ENCODE measurements at places on chromosomes 2 and 18.

DNA sequence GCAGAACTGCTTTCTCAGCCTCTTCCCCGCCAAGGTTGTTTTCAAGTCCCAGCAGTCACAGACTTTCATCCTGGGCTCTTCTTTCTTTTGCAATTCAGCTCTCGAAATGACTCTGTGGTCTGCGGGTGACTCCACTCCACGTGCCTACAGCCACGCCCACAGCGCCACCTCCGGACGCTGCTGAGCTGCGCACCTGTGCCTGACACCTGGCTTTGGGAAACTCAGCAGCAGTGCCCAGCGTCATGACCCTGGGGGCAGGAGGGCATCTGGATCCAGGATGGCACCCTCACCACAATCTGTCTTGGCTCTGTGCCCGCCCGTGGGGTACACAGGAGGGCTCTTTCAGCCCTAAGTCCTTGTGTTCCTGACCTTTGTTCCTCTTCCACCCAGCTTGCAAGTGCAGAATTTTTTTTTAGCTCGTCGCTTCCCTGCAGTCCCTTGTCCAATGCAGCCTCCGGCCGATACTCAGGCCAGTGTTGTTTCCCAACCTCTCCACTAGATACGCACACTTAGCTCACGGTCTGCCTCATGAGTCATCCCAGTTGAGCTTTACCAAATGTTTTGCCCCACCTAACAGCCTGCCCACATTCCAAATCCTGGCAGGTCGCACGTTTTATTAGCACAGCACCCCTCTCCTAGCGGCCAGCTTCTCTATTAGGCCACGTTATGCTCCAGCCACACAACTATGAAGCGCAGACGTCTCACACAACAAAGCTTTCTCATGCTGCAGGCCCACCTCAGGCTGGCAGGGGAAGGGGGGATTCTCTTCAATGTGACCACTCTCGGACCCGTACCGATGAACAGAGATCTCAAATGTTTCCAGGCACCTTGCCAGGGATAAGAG lies 6.5 kb upstream of the CAPN10 start:
- DNase-seq: no peak

- no peak for DNase-seq
These were observed 7.9 kb upstream of the NABP1 start for GRCh38 chr2:191670076-191670475.

- no peak for DNase-seq
These were observed 28.1 kb upstream of the TMEM177 start for GRCh38 chr2:119650846-119651370.

DNA sequence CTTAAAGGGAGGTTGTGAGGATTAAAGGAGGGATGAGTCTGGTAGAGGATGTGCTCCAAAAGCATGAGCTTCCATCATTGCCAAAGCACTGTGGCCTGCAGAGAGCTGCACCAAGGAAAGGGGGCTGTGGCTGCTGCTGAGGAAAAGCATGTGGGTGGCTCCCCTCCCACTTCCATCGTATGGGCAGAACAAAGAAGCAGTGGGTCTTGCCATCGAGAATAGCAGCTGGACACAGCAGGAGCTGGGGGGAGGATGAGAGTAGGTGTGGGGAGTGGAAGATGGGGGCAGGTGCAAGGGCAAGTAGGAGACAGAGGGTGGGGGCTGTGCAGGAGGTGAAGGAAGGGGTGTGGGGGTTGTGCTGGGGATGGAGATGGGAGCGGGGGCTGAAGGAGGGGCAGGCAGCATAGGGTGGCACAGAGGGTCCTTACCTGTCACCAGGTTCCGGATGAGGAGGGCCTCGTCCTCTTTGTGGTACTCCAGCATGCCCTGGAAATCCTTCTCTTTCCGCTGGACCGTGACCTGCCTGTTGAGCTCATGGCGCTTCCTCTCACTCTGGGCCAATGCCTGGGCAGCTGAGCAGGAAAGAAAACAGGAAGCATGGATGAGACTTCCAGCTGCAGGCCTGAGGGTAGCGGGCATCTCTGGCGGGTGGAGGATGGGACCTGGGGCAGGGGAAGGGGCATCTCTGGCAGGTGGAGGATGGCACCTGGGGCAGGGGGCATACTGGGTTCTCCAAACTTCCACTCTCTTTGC lies 33.6 kb upstream of the ACAA2 start:
- DNase-seq: no peak

DNA sequence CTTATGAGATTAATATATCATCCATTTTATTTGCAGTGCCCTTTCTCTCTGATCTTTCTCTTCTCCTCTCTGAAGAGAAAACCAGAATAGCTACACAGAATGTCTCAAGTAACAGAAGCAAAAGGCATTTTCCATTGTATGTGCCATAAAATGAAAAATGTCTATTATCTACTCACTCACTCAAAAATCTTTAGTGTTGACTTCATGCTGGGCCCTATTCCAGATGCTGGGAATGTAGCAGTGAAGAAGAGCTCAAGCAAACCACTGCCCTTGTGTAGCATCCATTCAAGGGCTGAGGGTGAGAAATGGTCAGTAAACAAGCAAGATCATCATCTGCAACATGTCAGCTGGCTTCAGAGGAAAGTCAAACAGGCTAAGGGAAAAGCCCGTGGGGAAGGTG lies 427.7 kb downstream of the METTL4 start:
- DNase-seq: no peak

DNA sequence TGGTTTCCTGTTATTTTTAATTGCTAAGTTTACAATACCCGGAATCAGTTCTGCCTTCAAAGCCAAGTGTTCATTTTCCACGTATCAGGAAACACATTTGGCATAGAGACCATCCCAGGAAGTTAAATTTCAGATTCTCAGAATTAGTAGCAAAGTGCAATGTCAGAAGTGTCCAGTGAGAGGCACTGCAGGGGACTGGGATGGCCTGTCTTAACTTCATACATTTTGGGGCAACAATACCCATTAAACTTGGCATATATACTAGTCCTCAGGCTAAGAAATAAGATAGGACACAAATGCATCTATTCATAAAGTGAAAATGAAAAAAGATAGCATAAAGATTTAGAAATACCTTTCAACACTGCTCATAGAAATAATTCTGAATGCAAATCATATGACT lies 1.5 kb upstream of the IL1RL2 start:
- no peak for DNase-seq

DNA sequence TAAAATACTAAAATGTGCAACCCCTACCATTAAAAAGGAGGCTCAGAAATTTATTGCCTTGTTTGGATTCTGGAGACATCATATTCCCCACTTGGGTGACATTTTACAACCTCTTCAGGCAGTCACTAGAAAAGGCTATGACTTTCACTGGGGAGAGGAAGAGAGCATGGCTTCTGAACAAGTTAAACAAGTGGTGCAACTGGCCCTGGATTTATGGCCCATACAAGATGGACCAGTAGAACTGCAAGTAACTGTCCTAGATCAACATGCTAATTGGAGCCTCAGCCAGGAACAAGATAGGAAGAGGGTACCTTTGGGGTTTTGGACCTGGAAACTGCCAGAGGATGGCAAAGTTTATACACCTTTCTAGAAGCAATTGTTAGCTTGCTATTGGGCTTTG lies 4.0 kb upstream of the DSG2 start:
- DNase-seq: no peak

GRCh38 chr18:34651586-34652369 lies 58.3 kb upstream of the DTNA start:
- no peak for DNase-seq

DNA sequence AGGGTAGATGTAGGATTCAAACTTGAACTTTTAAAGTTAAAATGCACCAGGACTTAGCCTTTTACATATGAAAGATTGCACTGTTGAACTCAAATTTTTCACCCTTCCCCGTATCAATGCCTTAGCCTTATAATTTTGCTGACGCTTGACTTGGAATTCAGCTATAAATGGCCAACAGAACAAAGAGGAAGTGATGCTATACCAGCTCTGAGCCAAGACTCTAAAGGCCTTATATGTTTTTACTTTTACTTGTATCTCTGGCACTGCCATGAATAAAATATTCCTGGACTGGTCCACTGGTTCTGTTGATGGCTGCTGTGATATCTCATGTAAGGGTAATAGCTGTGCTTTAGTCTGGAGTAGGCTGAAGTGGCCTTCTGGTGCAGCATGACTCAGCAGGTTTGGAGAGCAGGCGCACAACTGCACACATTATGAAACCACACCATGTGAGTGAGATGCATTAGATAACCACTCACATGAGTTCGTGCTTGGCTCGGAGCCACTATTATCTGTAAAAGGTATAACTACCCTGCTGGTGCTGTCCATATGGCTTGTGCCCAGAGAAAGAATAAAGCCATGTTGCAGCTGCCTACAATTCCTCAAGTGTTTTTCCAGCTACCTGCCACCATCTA lies 8.4 kb upstream of the IER3IP1 start:
- DNase-seq: no peak

DNA sequence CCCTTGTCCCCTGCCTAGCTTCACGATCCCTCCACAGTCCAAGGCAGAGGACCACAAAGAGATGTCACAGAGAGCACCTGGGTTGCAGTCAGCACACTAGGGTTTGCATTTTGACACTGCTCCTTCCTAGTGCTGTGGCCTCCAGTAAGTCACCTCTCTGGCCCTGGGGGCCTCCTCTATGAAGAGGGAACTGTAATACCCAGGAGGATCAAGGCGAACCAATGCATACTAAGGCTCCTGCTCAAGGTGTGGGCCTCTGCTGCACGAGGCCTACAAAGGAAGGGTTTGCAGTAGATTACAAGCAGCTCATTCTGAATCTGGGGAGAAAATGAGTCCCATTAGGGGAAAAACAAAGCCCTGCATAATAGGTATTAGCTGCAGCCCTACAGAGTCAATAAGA lies 72.3 kb upstream of the FZD7 start:
- no peak for DNase-seq

GRCh38 chr2:142280831-142281230 lies 150.0 kb upstream of the LRP1B start:
- no peak for DNase-seq

GRCh38 chr18:21100146-21100545 lies 11.5 kb downstream of the ROCK1 start:
- no peak for DNase-seq

DNA sequence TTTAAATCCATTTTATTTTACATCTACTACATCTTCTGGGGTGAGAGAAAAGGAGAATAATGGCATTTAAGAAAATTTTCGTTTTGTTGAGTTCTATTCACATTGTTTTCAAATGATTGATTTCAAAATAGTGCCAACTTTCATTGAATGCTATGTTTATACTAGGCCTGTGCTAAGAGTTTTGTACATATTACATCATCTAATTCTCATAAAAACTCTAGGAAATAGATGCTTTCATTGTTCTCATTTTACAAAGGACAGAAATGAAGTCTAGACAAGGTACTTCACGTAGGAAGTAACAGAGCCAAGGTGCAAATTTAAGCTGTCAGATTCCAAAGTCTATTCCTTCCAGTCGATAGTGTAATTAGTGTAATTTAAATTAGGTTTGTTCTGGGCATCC lies 402.8 kb upstream of the UBE2E3 start:
- no peak for DNase-seq

DNA sequence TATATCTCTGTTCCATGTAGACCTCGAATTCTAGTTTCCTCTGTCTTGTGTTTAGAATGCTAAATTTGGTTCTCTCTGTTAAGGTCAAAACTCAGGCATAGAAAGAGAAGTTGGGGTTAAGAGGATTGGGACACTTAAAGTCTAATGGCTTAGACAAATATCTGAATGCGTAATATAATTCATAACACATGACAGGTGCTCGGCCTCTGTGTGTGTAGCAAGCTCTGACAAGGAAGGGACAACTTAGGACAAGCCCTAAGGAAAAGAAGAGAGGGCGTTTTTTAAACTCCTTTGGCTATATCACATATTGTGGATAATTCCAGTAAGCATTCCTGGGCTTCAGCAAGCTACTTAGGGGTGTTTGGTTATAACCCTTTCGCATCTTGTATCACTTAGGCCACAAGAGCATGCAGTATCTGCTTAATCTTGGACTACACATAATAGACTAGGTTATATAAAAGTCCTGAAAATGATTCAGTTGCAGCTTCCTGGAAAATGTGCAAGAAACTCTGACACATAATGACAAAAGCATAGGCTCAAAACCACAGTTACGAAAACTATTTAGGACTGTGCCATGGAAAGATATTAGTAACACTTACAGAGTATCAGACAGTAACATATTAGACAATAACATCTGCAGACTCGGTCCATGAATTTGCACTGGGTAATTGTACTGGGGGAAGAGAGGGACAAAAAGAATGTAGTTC lies 16.1 kb upstream of the CREB1 start:
- peak; percentile 90 for DNase-seq

DNA sequence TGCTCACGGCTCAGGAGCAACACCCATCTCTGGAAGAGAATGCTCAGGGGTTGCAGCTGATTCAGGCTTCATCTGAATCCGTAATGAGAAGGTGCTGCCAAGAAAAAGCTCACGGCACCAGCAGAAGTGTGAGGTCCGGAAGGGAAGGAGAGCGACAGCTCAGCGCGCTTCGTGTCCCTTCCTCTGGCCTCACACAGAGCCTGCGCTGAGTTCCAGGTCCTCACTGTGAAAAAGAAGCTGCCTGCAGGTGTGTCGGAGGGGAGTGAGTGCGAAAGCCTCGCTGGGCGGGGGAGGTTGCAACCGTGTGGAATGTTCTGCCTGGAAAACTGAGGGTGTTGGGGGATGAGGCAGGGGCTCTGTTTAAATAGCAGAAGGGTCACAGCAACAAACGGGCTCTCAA lies 76.2 kb upstream of the TWIST2 start:
- DNase-seq: no peak

DNA sequence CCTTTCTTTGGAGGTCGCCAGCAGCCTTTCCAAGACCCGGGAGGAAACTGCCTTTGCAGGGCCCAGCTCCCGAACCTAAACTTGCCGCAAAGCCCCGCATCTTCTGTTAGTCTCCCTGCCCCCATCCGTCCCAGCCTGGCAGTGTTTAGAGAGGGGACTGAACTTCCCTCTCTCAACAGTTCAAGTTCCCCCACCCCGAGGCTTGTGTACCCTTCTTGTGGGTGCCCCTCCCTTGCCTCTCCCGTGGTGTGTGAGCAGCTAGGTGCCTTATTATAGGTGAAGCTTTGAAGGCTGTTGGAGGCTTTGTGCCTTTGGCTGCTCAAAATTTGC lies 1.4 kb downstream of the LBH start:
- no peak for DNase-seq

DNA sequence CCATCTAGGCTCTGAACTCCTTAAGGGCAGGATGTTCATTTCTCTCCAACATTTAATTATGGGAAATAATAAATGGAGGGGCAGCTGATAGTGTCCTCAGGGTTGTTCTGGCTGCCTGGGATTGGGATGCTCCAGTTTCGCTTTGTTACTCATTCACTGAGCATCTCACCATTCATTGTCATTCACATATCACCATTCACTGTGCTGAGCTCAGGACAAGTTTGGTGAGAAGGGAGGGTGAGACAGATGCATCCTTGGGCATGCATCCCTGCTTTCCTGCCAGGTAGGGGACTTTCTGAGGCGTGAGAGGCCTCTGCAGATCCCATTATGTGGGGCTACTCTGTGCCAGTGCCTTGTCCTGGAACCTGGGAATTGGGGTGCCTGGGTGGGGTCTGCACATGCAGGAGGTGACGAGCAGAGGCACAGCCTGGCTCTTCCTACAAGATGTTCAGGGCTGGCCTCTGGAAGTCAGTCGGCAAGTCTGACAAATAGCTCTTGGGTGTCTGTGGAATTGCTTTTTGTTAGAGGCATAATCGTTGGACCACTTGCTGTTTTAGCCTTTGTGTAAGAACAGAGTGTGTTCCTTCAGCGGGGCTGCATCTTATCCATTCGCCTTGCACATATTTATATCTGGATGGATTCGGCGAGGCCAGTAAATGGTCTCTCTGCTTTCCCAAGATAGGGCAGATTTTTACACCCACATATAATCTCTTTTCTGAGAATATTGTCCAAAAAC lies 323.2 kb upstream of the THSD7B start:
- DNase-seq: no peak

Measured in astrocyte of the cerebellum (primary cell).